ENCODE measurements at places on chromosomes 6 and 20.

DNA sequence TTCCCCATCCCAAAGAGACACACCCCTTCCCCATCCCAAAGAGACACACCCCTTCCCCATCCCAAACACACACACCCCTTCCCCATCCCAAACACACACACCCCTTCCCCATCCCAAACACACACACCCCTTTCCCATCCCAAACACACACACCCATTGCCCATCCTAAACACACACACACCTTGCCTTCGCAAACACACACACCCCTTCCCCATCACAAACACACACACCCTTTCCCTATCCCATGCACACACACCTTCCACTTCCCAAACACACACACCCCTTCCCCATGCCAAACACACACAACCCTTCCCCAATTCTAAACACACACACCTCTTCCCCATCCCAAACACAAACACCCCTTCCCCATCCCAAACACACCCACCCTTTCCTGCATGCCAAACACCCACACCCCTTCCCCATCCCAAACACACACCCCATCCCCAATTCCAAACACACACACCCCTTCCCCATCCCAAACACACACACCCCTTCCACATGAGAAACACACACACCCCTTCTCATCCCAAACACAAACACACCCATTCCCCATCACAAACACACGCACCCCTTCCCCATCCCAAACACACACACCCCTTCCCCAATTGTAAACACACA, 315.3 kb downstream of the KIF16B start:
- DNase-seq: no peak

DNA sequence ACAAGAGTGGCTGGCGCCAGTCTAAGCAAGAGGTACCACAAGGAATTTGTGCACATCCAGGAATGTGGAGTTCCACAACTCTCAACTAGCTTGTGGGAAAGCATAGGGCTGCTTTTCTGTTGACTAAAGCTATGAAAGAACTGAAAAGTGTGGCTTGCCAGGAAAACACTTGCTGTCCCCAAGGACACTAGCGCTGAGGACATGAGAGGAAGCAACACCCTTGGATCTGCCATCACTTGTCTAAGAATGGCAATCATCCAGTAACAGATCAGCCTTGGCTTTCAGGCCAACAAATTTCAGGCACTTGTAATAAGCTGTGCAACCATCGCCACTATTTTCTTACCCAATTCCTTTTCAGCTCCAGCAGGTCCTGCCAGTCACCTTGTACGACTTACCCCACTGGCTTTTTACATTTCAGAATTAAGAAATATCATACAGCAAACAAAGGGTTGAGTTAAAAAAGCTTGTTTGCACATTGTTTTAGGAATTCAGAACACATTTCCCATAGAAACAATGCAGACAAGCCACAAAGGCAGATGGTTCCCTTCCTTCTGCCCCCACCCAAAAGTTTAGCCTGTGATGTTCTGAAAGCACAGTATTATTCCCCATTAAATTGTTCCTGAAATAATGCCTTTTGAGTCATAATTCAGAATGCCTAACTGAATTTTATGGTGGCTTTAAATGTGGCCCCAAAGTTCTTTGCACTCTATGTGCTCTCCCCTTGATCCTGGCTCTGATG, 57.9 kb upstream of the SSTR4 start:
- no peak for DNase-seq

GRCh38 chr6:158626360-158627167, 18.0 kb downstream of the DYNLT1 start:
- no peak for DNase-seq

DNA sequence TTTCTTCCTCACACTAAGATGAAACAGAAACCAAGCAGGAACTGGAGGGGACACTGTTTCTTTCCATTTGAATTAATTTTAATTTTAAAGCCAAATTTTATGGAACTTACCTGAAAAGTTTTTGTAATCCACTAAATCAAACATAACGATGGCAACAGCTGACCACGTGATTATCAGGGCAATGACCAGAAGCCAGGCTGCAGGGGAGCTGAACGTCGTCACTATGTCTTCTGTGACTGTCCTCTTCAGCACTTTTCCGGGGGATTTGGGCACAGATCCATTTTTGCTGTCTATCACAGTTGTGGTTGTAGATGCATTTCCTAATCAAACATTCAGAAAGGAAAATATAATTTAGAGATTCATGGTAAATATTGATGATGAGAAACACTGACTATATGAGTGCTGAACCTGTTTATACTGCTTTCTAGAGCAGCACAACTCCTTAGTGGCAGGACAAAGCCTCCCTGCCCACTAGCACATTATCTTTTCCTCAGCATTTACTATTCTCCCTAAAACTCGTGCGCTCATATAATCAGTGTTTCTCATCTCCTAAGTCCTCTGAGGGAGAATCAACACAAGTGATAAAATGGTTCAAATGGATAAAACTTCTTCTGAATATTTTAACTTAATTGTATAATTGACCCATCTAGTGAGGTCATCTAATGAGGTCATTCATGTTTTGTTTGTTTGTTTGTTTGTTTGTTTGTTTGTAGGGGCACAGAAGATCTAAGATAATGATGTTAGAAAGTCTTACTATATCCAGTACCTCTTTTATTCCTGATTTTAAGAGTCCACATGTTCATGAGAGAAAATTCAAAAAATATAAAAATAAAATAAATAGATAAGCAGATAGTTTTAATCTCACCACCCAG, 65.7 kb downstream of the TRDN start:
- no peak for DNase-seq

DNA sequence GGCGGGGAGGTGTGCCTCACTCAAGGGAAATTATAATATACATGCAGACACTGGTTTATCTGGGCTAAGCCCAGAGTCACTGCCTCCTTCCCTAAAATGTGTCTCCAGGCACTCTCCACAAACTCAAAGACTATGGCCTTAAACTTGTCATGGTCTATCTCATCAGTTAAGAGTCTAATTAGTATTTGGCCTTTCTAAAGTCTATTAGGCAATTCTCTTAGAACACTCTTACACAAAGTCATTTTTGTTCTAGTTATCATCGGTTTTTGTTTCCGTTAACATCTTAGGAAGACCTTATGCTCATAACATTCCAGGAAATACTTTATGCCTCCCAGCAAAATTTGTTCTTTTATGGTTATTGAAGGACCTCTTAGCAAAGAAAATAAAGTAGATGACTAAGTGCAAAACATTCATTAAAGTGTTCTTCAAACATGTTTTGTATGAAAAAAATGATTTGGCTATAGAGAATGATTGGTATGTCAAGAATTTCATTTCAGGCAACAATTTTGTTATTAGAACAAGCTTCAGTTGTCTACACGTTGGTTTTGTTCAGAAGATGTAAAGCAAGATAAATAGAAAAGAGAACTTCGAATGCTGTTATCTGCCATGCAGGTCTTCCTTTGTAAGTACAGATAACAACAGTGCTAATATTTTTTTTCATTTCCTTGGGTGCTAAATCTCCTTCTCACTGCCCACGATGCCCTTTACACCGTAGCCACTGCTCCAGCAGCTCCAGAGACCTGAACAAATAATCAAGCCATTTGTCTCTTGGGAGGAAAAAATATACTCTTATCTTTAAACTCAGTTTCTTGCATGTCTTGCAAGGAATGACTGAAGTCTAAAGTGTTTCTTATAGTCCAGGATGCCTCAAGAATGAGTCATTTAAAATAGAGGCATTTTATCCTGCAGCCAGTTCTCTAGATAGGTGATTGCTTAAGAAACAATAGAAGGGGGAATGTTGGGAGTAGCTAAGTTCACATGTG, 170.4 kb downstream of the HTR1B start:
- DNase-seq: peak; percentile 91

Data from pulmonary artery endothelial cell (primary cell).